Stimulated activated CD4-positive, alpha-beta T cell treated with anti-CD3 and anti-CD28 coated beads, Interleukin-1b, Interleukin-23, amount 100 ng/mL, for 1 hour (primary cell): ENCODE measurements at places on chromosomes 2 and 18.

GRCh38 chr2:188512456-188512855 is 220.8 kb downstream of the GULP1 start:
- no peak for DNase-seq

DNA sequence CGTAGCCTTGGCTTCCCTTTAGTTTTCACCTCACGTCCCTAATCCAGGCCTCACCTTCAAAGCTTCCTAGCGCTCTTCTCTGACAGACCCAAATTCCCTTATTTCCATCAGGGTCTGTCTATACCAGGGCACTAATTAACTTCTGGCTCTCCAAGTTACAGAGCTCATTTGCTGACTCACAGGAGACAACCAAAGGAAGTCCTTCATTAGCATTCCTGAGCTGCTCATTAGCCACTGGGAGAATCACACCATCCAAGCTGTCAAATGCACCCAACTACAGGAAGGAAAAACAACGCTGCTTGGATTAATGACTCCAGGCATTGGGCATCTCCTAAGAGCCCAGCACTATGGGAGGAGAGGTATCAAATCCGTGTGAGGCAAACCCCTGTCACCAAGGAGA is 109.8 kb upstream of the ALK start:
- DNase-seq = no peak

- no peak for DNase-seq
These were observed 18.3 kb upstream of the TNS1 start for GRCh38 chr2:218020966-218021535.

GRCh38 chr18:9696112-9696511 is 12.0 kb upstream of the RAB31 start:
- DNase-seq = no peak
